ENCODE measurements at places on chromosomes 5 and 9.

DNA sequence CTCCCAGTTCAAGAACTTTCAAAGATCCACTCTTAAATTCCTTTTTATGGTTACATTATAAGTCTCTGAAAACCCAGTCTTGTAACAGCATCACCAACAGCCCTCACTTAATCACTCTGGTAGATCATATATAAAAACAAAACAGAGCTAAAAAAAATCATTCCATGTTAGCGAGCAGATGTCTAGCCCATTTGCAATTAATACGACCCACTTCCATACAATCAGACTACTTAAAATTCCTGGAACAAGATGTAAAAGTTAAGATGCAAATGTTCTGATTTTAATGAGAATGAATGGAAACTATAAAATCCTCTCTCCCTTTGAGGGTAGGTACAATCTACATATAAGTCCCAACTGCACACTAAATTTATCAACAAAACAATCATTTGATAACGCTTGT is 167.0 kb downstream of the MED27 start:
- no peaks in the 10 kb centered on the region for H3K4me1 ChIP-seq
- no peaks in the 10 kb centered on the region for H3K27me3 ChIP-seq
- ATAC-seq = no peak
- no peak overlapping the region for H3K27ac ChIP-seq
- H3K36me3 ChIP-seq = no peaks in the 10 kb centered on the region
- no peak overlapping the region for H3K4me3 ChIP-seq

- no peak for ATAC-seq
- H3K36me3 ChIP-seq = no peaks in the 10 kb centered on the region
- H3K4me3 ChIP-seq = no peak overlapping the region
- no peaks in the 10 kb centered on the region for H3K27me3 ChIP-seq
- H3K27ac ChIP-seq = no peak overlapping the region
- no peaks in the 10 kb centered on the region for H3K4me1 ChIP-seq
These were observed 243.8 kb downstream of the COX7C start for GRCh38 chr5:86861512-86861911.

GRCh38 chr5:27978322-27978721 is 939.9 kb upstream of the CDH9 start:
- no peaks in the 10 kb centered on the region for H3K36me3 ChIP-seq
- no peak overlapping the region for H3K4me3 ChIP-seq
- no peaks in the 10 kb centered on the region for H3K27me3 ChIP-seq
- H3K27ac ChIP-seq = no peak overlapping the region
- H3K4me1 ChIP-seq = no peaks in the 10 kb centered on the region
- ATAC-seq = no peak

DNA sequence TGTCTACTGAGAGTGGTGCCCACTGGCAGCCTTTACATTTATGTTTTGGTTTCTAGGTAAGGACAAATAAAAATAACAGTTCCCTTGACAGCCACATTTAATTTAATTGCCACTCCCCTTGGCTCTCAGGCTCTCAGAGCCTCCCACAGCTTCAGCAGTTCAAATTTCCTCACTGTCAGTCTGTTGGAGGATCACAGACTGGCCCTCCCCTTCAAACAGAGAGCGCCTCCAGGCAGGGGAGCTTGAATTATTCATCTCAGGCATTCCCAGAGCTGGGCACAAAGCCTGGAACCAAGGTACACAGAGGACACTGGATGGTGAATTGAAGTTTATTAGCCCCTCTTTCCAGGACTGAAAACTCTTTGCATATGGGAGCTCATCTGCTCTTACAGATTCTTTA is 407.7 kb downstream of the SPOCK1 start:
- no peak overlapping the region for H3K27ac ChIP-seq
- H3K27me3 ChIP-seq = no peaks in the 10 kb centered on the region

- ATAC-seq = no peak
- H3K27ac ChIP-seq = no peak overlapping the region
- H3K4me1 ChIP-seq = no peaks in the 10 kb centered on the region
- no peaks in the 10 kb centered on the region for H3K27me3 ChIP-seq
- no peak overlapping the region for H3K4me3 ChIP-seq
These were observed 237.3 kb downstream of the ZSWIM6 start for GRCh38 chr5:61569353-61569752.

DNA sequence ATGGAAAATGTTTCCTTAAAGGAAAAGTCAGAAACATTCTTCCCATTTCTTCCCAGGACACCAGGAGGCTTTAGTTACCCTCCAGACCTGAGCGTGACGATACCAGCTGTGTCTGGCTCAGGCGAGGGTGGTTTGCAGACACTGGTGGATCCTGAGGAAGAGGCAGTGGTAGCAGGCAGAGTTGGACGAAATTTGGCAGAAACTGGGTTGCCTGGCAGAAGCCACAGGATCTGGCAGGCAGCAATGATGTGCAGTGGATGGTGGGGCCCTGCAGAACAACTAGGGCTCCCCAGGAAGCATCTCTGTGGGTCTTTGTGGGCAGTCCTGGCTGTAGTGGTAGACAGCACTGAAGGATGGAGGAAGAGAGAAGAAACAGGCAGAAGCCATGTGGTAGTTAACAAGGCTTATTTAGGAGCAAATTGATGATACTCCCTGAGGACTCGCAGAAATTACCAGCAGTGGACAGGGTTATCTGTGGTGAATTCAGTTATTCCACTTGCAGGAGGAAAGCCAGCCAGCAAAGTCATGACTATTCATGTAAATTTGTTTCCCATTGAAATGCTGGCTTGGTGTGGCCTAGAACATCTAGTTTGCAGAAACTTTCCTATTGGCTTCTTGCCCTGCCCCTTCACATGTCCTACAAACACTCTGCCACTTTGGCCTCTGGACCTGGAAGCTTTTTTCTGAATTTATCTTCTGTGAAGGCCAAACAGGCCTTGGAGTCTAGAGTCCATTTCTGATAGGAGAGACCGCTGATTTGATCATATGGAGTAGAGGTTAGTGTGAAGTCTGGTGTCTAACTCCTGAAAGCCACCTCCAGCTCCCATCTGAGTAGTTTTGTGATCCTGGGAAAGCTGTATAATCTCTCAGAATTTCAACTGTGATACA is 212.0 kb downstream of the DMRT2 start:
- ATAC-seq = no peak
- no peak overlapping the region for H3K4me3 ChIP-seq
- no peaks in the 10 kb centered on the region for H3K4me1 ChIP-seq
- H3K27ac ChIP-seq = no peak overlapping the region

GRCh38 chr5:61304590-61305381 is 27.3 kb upstream of the ZSWIM6 start:
- no peak for ATAC-seq
- no peaks in the 10 kb centered on the region for H3K27me3 ChIP-seq
- no peak overlapping the region for H3K27ac ChIP-seq
- H3K36me3 ChIP-seq = no peaks in the 10 kb centered on the region

DNA sequence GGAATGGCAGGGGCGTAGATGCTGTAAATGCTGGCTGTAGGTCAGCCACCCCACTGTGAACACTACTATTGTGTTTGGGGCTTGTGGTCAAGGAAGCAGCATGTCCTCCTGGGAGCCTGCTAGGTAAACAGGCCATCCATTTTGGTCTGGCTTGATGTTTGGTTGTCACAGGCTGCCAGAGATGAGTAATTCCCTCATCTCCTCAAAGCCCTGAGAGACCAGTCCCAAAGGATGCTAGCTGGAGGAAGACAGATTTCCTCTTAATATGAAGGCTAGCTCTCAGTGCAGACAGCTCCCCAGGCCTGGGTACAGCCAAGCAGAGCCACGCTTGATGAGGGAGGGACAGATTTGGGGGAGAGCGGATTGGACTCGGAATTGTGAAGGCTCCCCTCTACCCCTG is 72.5 kb upstream of the MAP1B start:
- no peak overlapping the region for H3K27ac ChIP-seq
- no peaks in the 10 kb centered on the region for H3K36me3 ChIP-seq
- H3K4me3 ChIP-seq = no peak overlapping the region
- H3K27me3 ChIP-seq = no peaks in the 10 kb centered on the region

- H3K4me3 ChIP-seq = no peak overlapping the region
- H3K4me1 ChIP-seq = no peaks in the 10 kb centered on the region
- H3K27ac ChIP-seq = no peak overlapping the region
- H3K36me3 ChIP-seq = no peaks in the 10 kb centered on the region
- peaks cover 26% of the 10 kb centered on the region for H3K27me3 ChIP-seq
These were observed 93.7 kb downstream of the AK8 start for GRCh38 chr9:132784286-132784830.

DNA sequence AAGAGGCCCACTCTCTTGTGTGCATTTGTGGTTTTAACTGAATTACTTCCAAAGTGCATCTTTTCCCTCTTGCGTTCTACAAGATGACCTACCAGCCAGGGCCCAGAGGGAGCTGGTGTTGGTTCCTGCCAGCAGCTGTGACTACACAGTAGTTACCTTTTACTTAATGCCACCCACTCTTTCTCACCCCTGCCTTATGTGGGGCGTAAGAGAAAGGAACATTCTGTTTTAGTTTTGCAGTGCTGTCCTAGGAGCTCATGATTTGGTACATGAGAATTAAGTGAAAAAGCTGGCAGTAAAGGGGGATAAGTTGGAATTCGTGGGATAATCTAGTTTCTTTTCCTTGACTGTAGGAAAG is 45.4 kb downstream of the RCL1 start:
- no peak for ATAC-seq
- peaks cover 45% of the 10 kb centered on the region for H3K36me3 ChIP-seq
- no peaks in the 10 kb centered on the region for H3K27me3 ChIP-seq
- no peak overlapping the region for H3K27ac ChIP-seq
- peaks cover 24% of the 10 kb centered on the region for H3K4me1 ChIP-seq

- H3K4me1 ChIP-seq = no peaks in the 10 kb centered on the region
- H3K27ac ChIP-seq = no peak overlapping the region
- no peak for ATAC-seq
- H3K36me3 ChIP-seq = no peaks in the 10 kb centered on the region
- H3K4me3 ChIP-seq = no peak overlapping the region
These were observed 21.5 kb downstream of the EXOC3 start for GRCh38 chr5:464446-464842.

GRCh38 chr9:135037521-135038250 is 49.8 kb upstream of the OLFM1 start:
- no peaks in the 10 kb centered on the region for H3K36me3 ChIP-seq
- H3K4me3 ChIP-seq = no peak overlapping the region
- H3K4me1 ChIP-seq = no peaks in the 10 kb centered on the region
- peaks cover 62% of the 10 kb centered on the region for H3K27me3 ChIP-seq

GRCh38 chr5:54885636-54886035 is 99.8 kb downstream of the ESM1 start:
- no peak overlapping the region for H3K4me3 ChIP-seq
- no peaks in the 10 kb centered on the region for H3K4me1 ChIP-seq
- H3K27me3 ChIP-seq = peaks cover 11% of the 10 kb centered on the region

DNA sequence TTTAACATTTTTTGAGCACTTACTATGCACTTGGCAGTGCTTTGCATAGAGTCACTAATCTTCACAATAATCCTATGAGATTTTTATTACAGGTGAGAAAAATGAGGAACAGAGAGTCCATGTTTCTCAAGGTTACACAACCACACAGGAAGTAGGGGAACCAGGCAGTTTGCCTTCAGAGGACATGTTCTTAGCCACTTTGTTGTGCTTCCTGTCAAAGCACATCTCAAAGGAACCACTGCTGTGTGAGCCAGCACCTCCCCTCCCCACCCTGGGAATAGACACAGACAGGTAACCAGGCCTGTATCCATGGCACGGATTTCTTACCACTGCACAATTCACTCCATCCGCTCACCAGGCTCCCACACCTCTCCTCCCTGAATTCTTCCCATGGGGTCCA is 6.3 kb upstream of the DNAJB5 start:
- no peak overlapping the region for H3K27ac ChIP-seq
- ATAC-seq = no peak
- H3K4me3 ChIP-seq = no peak overlapping the region
- peaks cover 2% of the 10 kb centered on the region for H3K4me1 ChIP-seq
- no peaks in the 10 kb centered on the region for H3K27me3 ChIP-seq

DNA sequence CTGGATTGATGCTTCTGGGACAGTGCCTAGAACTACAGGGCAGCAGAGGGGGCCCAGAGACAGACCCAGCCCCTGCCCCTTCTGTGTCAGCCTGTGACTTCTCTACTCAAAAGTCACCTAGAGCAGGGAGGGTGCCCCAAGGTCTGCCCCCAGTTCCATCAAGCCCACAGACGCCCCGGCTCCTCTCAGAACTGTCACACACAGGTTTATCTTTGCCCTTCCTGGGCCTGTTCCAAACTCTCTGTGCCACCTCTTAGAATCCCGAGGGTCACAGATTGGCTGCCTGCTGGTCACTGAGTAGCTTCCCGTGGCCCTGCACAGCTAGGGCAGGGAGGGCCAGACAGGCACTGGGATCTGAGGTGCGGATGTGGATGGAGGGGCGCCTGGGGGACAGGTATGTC is 1.7 kb downstream of the RGS14 start:
- H3K4me1 ChIP-seq = no peaks in the 10 kb centered on the region
- ATAC-seq = no peak
- H3K4me3 ChIP-seq = no peak overlapping the region
- H3K36me3 ChIP-seq = no peaks in the 10 kb centered on the region

GRCh38 chr5:179343021-179343718 is 2.1 kb downstream of the ADAMTS2 start:
- H3K27ac ChIP-seq = no peak overlapping the region
- no peaks in the 10 kb centered on the region for H3K36me3 ChIP-seq
- peaks cover 77% of the 10 kb centered on the region for H3K27me3 ChIP-seq
- H3K4me3 ChIP-seq = peak overlapping the region; percentile 76
- ATAC-seq = no peak

- H3K27ac ChIP-seq = no peak overlapping the region
- no peaks in the 10 kb centered on the region for H3K27me3 ChIP-seq
- no peaks in the 10 kb centered on the region for H3K4me1 ChIP-seq
- no peaks in the 10 kb centered on the region for H3K36me3 ChIP-seq
- no peak for ATAC-seq
These were observed 52.5 kb upstream of the IL7R start for GRCh38 chr5:35804201-35804653.

- no peak overlapping the region for H3K4me3 ChIP-seq
- H3K4me1 ChIP-seq = no peaks in the 10 kb centered on the region
- no peak overlapping the region for H3K27ac ChIP-seq
These were observed 50.0 kb downstream of the CD180 start for GRCh38 chr5:67146574-67146973.

GRCh38 chr5:142872795-142873194 is 102.6 kb downstream of the ARHGAP26 start:
- H3K27me3 ChIP-seq = no peaks in the 10 kb centered on the region
- H3K36me3 ChIP-seq = no peaks in the 10 kb centered on the region
- H3K27ac ChIP-seq = no peak overlapping the region

DNA sequence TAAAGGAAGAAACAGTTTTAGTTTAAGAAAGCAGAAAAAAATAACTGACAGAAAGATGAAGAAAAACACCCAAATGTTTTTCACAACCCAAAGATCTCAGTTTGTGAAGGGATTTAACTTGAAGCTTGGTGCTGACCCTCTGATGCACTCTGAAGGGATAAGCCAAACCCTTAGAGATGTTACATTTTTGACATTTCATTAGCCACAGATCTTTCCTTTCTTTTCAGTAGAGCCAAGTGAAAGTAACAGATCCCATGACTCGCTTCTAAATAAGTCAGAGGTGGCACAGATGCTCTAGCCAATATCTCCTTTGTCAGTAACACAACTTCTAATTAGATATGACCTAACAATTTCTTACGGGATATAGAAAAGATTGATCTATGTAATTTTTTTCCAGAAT is 394.5 kb upstream of the EDIL3 start:
- H3K4me1 ChIP-seq = no peaks in the 10 kb centered on the region
- no peak for ATAC-seq
- H3K4me3 ChIP-seq = no peak overlapping the region
- no peaks in the 10 kb centered on the region for H3K27me3 ChIP-seq
- H3K27ac ChIP-seq = no peak overlapping the region

All from gastroesophageal sphincter (tissue), 4 donors.